Stimulated activated CD8-positive, alpha-beta memory T cell treated with anti-CD3 and anti-CD28 coated beads, Interleukin-15, amount 100 ng/mL, for 4 hours (primary cell): ENCODE measurements at places on chromosomes 4 and X.

DNA sequence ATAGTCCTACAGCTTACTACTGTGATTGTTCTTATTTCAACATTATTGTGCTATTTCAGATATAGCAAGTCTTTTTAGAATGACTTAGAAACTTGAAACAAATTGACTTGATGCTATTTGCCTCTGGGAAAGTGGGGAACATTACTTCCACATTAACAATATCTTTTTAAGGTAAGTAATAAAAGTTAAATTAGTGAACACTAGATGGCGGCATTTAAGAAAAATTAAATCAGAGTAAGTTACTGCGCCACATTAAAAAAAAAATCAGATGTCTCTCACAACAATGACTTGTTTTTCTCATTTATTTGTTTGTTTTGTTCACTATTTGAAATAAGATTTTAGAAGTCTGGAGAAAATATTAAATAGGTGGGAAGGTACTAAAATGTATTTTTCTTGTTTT is 1026.9 kb upstream of the SLIT2 start:
- no peak for DNase-seq

DNA sequence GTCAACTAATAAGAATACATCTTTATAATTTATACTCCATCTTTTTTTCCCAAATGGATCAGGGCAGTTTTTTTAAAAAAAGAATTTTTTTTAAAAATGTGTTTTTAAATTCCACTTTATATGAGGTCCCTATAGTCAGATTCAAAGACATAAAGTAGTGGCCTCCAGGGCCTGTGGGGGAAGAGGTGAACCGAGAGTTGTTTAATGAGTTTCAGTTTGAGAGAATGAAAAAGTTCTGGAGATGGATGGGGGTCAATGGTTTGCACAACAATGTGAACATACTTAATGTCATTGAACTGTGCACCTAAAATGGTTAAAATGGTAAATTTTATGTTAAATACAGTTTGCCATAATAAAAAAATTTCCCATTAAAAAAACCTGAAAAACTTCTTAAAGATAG is 53.8 kb downstream of the ZNF827 start:
- DNase-seq = no peak

GRCh38 chr4:54908763-54909162 is 216.6 kb downstream of the KDR start:
- DNase-seq = no peak

GRCh38 chr4:173025131-173025530 is 143.5 kb upstream of the GALNT7 start:
- no peak for DNase-seq

DNA sequence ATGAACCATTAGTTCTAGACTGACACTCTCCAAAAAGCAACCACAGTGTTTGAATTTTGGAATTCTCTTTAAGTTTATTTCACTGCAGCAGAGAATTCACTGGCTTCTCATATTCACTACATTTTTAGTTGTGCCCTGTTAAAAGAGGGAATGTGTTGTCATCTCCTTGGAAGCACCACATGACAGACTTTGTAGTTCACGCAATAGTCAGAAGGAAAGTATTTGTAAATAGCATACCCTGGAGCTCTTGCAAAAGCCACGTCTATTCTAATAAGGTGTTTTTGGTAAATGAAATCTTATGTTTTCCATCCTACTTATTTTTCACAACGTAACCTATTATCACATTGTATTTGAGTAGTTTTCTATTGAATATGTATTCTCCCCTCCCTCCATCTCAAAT is 25.8 kb downstream of the DOCK11 start:
- no peak for DNase-seq

DNA sequence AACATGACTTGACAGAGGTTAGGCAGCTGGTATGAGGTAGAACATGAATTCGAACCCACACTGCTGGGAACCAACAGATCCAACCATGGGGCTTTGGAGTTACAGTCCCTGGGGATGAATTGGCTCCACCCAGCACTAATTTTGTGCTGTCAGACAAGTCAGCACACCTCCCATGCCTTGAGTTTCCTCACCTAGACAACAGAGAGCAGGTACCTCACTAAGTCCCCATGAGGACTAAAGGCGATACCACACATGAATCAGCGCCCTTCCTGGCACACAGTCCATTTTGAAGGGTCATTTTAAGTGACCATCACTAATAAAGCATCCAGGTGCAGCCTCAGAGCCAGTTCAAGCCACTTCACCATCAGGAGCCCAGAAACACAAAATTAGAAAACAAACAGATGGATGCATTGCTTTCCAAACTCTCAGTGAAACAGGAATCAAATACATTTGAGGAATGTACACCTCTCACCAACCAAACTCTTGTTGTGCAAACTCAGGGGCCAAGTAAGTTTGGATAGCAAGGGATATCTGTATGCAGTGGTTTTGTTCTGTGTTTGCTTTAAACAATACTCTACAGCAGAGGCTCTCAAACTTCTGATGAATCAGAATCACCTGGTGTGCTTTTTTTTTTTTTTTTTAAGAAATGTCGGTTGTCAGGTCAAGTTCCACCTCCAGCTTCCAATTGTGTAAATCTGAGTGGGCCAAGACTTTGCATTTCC is 10.1 kb downstream of the IDS start:
- DNase-seq = no peak

DNA sequence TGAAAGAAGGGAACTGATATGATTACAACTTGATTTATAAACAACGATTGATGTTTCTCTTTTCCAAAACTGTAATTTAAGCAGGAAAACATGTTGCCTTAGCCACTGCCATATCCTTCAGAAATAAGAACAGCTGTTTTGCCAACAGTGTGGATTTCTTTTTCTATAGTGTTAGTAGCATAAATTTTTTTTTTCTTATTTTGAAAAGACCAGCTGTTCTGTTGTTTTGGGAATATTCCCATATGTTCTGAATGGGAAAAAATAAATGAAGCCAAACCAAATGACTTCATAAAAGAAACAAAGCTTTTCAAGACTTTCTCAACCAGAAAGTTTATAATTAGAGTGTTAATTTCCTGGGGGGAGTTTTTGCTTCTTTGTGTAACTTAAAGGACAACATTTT is 83.9 kb upstream of the ARHGAP24 start:
- no peak for DNase-seq
